ENCODE measurements at places on chromosomes 7 and 10. TPM values are rescaled to one million over a fixed set of nuclear protein-coding genes. Genes with fewer than 3 reads are reported as not detected.

DNA sequence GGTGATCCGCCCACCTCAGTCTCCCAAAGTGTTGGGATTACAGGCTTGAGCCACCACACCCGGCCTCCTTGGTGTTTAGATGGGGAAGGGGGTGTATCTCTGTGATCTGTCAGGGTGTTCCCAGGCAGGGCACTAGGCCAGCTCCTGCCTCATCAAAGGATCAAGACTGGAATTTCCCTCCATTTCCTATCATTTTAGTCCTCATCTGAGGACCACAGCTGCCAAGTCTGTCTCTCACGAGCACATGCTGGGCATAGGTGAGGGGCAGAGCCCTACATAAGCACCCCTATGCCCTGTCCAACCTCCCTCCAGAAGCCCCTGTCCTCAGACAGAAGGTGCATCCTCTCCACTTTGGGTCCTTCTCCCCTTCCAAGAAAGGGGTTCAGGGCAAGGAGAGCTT is 19.5 kb downstream of the TRIM56 start:
- H3K36me3 ChIP-seq = no peaks in the 10 kb centered on the region
- peaks cover 13% of the 10 kb centered on the region for H3K4me1 ChIP-seq
- H3K27me3 ChIP-seq = no peaks in the 10 kb centered on the region
- H3K27ac ChIP-seq = no peak overlapping the region

The ACTL6B gene
- 16.5 TPM for total RNA-seq

- no peaks in the 10 kb centered on the region for H3K36me3 ChIP-seq
- H3K4me3 ChIP-seq = no peak overlapping the region
- no peaks in the 10 kb centered on the region for H3K27me3 ChIP-seq
- peak overlapping the region; percentile 43 for H3K27ac ChIP-seq
- no peak for DNase-seq
Measured at GRCh38 chr7:41955451-41955850, 252.6 kb upstream of the INHBA start.

The CASD1 gene
- total RNA-seq = 116 TPM

The DNAH11 gene
- 16.8 TPM for total RNA-seq

DNA sequence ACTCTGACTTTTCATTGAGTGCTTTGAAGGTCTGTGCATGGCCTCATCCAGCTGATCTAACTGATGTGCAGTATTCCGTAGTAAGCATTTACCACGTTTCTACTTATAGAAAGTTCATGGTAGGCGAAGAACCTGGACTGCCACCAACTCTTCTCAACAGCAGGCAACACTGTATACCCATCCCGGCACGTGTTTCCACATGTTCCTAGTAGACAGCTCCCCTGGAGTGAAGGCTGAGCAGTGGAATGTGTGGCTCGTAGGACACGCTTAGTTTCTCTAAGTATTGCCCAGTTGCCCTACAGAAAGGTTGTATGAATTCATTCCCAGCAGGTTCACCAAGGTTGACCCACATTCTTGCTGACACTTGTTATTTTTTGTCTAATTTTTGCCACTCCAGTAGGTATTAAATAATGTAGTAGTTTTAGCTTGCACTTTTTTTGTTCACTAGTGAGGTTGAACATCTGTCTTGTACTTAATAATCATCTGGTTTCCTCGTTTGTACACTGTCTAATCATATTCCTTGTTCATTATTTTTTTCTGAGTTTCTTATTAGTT is 15.2 kb downstream of the PROSER2 start:
- H3K36me3 ChIP-seq = no peaks in the 10 kb centered on the region
- H3K27ac ChIP-seq = no peak overlapping the region
- DNase-seq = no peak
- no peak overlapping the region for H3K4me3 ChIP-seq
- no peaks in the 10 kb centered on the region for H3K4me1 ChIP-seq

The SPACDR gene
- 2.0 TPM for total RNA-seq

The OR6B1 gene
- not detected for total RNA-seq

DNA sequence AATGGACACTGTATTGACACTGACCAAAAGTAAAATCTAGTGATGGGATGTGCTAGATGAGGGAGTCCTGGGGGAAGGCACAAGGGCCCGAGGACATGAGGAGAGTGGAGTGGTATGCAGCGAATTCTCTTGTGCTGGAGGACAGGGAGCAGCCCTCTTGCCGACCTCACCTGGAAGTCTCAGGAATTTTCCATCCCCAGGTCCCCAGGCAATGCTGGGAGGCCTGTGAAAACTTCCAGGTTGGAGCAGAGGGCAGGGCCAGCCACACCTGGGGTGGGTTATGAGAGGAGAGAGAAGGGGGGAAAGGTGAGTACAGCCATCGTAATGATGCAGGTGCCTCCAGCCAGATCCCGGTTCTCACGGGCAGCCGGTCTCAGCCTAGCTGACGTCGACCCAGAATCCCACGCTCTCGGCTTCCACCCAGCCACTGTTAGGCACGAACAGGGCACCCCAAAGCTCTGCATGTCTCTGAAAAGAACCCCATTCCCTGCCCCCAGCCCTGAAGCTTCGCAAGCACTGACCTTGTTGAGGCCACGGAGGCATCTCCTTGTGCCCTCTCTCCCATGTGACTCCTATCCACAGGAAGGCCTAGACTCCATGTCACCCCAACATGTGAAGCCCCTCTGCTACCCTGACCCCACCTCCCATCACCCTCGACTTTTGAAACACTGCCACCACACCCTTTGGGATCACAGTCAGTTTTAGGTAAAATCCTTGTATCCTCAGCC is 239.7 kb upstream of the MYO3A start:
- H3K4me1 ChIP-seq = no peaks in the 10 kb centered on the region
- H3K4me3 ChIP-seq = no peak overlapping the region
- no peaks in the 10 kb centered on the region for H3K27me3 ChIP-seq
- no peak for DNase-seq

DNA sequence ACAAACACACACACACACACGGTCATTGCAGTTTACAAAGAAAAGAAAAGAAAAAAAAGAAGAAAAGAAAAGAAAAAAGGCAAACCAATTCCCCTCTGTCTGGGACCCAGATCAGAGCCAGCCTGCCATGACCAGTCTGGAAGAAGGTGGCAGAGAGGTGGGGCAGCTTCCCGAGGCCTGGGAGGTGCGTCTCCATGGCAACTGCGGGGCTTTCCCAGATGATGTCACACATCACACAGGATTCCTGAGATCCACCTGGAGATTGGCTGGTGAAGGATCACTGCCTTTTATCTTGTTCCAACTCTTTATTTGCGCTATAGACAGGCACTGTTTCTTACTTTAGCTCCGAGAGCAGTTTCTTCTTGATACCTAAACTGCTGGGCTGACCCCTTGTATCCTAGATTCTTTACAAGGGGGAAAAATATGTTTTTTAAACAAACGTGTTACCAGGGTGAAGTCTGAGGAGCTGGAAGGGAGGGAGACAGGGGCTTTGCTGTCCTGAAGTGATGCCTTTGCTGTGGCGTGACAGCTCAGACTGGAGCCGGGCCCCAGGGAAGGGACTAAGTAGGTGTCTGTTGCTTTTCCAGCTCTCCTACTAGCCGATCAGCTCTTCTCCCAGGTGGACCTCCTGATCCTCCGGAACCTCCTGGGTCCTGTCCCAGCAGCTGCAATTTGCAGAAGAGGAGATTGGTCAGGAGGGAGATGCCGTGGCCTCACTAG is 298.5 kb downstream of the KLF6 start:
- no peaks in the 10 kb centered on the region for H3K27me3 ChIP-seq
- peak; percentile 86 for DNase-seq
- no peak overlapping the region for H3K27ac ChIP-seq

DNA sequence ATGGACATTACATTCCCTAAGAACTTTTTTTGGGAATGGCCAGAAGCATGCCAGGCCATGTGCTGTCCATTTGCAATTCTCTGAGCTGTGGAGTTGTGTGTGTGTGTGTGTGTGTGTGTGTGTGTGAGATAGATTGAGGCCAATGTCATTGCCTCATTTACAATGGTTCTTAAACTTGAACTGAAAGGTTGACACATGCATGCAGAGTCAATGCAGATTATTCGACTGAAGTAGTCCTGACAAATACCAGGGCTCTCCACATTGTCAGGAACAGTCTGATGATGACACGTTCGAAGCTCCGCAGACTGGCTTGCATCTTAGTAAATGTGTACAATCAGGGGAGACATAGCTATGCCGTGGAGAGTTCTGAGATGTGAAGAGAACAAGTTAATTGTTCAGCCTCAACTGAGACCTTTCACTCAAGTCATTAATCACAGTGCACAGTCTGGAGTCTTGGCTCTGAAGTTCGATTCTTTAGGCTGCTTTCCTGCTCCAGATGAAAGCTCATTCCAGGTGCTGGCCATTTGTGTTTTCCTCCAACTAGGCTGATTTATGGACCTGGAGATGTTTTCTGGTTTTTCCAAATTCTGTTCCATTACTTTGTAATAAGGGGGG is 921.9 kb downstream of the LRMDA start:
- H3K4me1 ChIP-seq = no peaks in the 10 kb centered on the region
- no peaks in the 10 kb centered on the region for H3K27me3 ChIP-seq
- H3K36me3 ChIP-seq = no peaks in the 10 kb centered on the region
- H3K27ac ChIP-seq = no peak overlapping the region
- no peak for DNase-seq
- no peak overlapping the region for H3K4me3 ChIP-seq

DNA sequence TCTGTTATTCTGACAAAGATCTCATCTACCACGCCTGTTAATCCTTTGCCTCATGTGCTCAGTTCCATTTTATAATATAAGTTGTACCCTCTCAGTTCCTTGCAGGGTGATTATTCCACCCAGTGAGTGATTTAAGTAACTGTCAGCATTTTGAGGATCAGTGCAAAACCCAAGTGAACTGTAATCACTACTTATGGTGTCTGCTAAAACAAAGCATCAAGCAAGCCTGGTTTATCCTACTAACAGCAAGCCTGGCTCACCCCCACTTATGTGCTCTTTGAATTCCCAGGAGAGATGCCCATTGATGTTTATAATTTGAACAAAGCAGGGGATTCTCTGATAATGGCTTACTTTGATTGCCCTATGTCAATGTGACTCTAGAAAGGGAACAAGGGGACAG is 186.8 kb upstream of the LRGUK start:
- no peak overlapping the region for H3K4me3 ChIP-seq
- no peak for DNase-seq
- H3K27me3 ChIP-seq = no peaks in the 10 kb centered on the region
- H3K4me1 ChIP-seq = no peaks in the 10 kb centered on the region
- H3K36me3 ChIP-seq = peaks cover 2% of the 10 kb centered on the region
- no peak overlapping the region for H3K27ac ChIP-seq

The PPP1R9A gene
- total RNA-seq = 69.9 TPM

DNA sequence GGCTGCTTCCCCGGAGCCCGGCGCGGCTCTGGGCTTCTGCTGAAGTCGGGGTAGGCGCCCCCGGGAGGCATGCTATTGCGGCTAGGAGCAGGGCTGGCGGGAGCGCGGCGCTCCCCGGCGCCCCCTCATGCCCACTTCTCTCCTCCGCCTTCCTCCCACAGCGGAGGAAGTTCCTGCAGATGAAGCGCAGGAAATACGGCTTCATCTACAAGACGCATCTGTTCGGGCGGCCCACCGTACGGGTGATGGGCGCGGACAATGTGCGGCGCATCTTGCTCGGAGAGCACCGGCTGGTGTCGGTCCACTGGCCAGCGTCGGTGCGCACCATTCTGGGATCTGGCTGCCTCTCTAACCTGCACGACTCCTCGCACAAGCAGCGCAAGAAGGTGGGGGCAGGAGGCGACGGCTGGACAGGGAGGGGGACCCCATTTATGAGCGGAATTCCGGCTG is 479 bp downstream of the CYP26A1 start:
- peaks cover 38% of the 10 kb centered on the region for H3K4me1 ChIP-seq
- H3K4me3 ChIP-seq = no peak overlapping the region
- DNase-seq = no peak
- H3K36me3 ChIP-seq = no peaks in the 10 kb centered on the region

DNA sequence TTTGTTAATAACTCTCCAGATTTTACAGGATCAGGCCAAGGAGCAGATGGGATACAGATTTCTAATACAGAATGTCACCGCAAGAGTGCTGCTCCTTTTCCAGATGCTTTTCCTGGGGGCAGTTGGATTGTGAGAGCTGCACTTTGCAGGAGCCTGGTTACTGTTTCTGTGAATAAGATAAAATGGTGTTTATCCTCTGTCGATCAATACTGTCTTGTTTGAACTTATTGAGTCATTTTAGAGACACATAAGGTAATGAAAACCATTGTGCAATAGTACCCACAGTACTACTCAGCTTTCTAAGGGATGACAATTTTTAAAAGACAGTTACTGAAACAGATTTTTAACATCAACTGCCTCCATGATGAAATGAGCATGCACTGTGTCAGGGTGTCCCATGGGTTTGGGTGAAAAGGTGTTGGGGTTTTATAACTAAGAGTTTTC is 2.9 kb downstream of the A1CF start:
- no peaks in the 10 kb centered on the region for H3K36me3 ChIP-seq
- peak; percentile 25 for DNase-seq
- H3K4me3 ChIP-seq = no peak overlapping the region
- H3K27ac ChIP-seq = no peak overlapping the region

The PKD2L1 gene
- total RNA-seq = 0.33 TPM

The IFT22 gene
- total RNA-seq = 36.1 TPM

GRCh38 chr10:101969412-101969922 is 86.5 kb downstream of the ARMH3 start:
- H3K36me3 ChIP-seq = peaks cover 16% of the 10 kb centered on the region
- no peak overlapping the region for H3K27ac ChIP-seq
- H3K4me1 ChIP-seq = no peaks in the 10 kb centered on the region
- H3K4me3 ChIP-seq = no peak overlapping the region
- DNase-seq = no peak

- no peaks in the 10 kb centered on the region for H3K36me3 ChIP-seq
- no peaks in the 10 kb centered on the region for H3K27me3 ChIP-seq
- no peak overlapping the region for H3K4me3 ChIP-seq
- H3K27ac ChIP-seq = no peak overlapping the region
- no peak for DNase-seq
Measured at GRCh38 chr7:102934701-102935100, 21.9 kb downstream of the LRRC17 start.

DNA sequence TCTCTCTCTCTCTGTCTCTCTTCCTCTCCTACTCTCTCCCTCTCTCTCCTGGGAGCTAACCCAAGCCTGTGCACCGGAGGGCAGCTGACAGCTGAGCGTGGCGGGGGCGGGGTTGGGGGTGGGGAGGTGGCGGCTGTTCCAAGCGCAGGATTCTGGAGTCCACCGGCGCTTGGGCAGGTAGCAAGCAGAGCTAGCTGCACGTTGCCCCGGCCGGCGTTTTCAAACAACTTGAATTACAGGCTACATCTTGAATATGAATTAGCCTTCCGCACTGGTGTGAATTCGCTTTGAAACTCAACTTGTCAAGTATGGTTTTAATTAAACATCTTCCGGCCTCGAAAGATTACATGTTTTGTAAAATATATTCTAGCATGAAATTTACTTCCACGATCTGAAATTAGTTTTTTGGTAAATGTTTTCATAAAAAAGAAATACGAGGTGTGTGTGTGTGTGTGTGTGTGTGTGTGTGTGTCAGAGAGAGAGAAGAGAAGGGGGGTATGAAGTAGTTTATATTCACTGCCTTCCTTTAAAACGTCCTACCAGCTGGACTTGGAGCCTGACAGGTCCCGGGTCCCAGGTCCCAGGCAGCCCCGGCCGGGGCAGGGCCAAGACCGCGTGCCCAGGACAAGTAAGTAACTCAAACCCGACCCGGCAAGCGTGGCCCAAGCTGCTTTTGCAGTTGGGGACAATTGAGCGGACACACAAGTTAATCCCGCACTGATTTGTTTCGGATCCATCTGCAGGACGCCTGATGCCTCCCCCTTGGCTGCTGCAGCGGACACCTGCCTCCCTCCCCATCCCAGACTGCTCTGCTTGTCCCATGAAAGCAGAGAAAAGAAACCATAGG is 9.0 kb upstream of the DLX6 start:
- H3K27ac ChIP-seq = no peak overlapping the region
- no peak overlapping the region for H3K4me3 ChIP-seq
- peaks cover 99% of the 10 kb centered on the region for H3K27me3 ChIP-seq
- peaks cover 16% of the 10 kb centered on the region for H3K4me1 ChIP-seq
- DNase-seq = no peak

Data from spinal cord (tissue), 10 donors.